NCI-H345 (cell line): ENCODE measurements at places on chromosomes 4 and X.
A peak's percentile ranks its signal among the peaks of the same experiment; 100 is the strongest.

DNA sequence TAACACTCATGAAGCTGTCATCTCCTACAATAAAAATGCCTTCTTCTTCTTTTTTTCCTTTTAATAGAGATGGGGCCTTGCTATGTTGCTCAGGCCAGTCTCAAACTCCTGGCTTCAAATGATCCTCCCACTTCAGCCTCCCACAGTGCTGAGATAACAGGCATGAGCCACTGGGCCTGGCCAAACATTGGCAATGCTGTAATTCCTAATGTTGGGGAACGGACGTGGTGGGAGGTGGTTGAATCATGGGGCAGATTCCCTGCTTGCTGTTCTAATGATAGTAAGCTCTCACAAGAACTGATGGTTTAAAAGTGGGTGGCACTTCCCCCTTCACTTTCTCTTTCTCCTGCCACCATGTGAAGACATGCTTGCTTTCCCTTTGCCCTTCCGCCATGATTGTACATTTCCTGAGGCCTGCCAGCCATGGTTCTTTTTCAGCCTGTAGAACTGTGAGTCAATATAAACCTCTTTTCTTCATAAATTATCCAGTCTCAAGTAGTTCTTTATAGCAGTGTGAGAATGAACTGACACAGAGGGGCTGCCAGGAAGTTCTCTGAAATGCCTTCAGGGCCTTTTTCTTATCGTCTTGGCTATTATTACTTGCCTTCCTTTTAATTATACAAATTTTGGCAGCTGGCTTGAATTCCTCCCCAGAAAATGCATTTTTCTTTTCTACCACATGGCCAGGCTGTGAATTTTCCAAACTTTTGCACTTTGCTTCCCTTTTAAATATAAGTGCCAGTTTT lies 93.0 kb downstream of the CENPC start:
- DNase-seq = no peak

- no peak for DNase-seq
These were observed 499.1 kb upstream of the EPHA5 start for GRCh38 chr4:66169341-66169740.

GRCh38 chr4:3802571-3803474 lies 36.6 kb downstream of the ADRA2C start:
- peak; percentile 9 for DNase-seq

GRCh38 chr4:8862800-8863685 lies 8.6 kb downstream of the HMX1 start:
- DNase-seq = no peak

DNA sequence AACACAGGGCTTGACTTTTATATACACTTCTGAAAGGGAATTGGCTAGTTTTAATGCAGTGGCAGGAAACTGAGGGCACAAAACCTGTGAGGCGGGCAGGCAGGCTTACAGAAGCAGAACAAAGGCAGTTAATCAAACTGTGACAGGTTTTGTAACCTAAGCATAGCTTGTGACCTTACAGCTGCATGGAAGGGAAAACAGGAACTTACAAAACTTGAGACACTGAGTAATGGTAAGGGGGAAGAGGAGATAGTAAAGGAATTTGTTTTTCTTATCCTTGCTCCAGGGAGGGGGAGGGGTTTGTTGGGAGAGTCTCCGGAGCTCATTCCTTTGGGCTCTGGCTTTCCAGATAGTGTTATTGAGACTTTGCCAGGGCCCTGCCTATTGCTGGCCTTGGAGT lies 55.6 kb downstream of the SLITRK4 start:
- no peak for DNase-seq
